ENCODE measurements at places on chromosomes 3 and 15.

DNA sequence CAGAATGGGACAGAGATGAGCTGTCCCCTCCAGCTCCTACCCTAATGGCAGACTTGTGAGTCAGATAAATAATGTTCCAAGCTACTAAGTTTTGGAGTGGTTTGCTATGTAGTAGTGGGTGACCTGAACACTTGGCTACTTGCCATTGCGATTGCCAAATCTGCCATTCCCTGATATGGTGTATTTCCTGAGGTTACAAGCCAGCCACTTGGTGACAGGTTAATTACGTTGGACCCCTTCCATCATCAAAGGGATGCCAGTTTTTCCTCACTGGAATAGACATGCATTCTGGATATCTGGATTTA lies 33.6 kb downstream of the MORF4L1 start:
- no peak for DNase-seq

GRCh38 chr3:152190636-152191183 lies 78.0 kb upstream of the MBNL1 start:
- DNase-seq = no peak

DNA sequence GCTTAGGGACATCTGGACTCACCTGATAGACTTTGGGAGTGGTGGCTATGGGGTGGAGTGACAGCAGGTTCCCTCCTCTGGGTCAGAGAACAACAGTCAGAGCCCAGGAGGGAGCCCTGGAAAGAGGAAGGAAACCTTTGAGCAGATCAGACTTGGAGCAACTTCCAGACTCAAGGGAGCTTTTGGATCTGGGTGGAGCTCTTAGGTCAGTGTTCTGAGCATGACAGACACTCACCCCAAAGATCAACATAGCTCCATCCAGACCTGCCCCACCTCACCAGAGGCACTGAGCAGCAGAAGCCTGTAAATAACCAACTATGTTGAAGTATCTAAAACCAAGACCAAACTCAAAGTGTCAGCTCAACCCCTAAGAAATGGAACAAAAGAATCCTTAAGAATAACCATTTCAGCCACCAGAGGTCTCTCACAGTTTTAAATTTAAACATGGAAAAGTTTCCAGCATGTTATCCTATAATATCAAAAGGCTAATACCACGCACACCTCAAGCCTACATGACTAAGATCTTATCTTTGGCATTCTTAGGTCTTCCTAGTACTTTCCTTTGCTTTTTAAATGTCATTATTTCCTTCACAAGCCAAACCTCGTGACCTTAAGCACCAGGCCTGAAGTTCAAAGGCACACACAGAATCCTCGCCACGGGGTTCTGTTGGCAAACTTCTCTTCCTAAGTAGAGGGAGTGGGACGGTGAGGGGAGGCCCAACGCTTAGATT lies 56.4 kb downstream of the UMPS start:
- no peak for DNase-seq

GRCh38 chr3:171374260-171374659 lies 85.9 kb downstream of the TNIK start:
- DNase-seq = peak; percentile 82

- DNase-seq = no peak
Observed at GRCh38 chr15:69562116-69562515, 109.5 kb downstream of the RPLP1 start.

GRCh38 chr15:72923289-72923688 lies 129.0 kb upstream of the NEO1 start:
- peak; percentile 26 for DNase-seq

DNA sequence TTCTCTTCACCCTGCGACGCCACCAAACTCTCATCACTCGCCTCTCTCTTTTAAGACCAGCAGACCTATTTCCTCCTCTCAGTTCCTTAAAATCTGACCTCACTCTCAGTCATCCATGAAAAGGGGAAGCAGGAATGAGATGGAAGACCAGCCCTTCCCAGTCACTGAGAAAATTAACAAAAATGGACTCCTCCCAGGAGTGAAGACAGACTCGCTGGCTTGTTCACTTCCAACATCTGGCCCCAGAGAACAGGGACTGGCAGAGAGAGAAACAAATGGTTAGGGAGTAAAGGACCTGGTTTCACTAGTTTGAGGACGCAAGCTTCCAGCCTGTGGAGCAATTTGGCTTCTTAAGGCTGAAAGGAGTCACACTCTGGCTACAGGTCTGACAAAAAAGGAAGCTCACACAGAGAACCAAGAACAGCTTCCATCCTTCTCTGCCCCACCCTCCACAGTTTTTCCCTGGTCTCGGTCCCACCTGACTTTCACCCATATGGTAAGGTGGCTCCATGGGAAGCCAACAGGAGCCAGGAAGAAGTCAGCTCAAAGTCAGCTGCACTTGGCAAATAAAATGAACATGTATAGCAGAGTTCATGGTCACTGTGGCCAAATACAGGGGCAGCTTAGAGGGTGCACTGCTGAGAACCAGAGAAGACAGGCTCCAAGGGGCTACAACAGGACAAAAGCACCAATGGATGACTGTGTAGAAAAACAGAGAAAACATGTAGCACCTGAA lies 57.2 kb downstream of the ITGB5 start:
- DNase-seq = no peak

- DNase-seq = no peak
Observed at GRCh38 chr3:38139652-38140051, 1.2 kb downstream of the MYD88 start.

GRCh38 chr3:157543501-157544035 lies 40.4 kb upstream of the VEPH1 start:
- no peak for DNase-seq

DNA sequence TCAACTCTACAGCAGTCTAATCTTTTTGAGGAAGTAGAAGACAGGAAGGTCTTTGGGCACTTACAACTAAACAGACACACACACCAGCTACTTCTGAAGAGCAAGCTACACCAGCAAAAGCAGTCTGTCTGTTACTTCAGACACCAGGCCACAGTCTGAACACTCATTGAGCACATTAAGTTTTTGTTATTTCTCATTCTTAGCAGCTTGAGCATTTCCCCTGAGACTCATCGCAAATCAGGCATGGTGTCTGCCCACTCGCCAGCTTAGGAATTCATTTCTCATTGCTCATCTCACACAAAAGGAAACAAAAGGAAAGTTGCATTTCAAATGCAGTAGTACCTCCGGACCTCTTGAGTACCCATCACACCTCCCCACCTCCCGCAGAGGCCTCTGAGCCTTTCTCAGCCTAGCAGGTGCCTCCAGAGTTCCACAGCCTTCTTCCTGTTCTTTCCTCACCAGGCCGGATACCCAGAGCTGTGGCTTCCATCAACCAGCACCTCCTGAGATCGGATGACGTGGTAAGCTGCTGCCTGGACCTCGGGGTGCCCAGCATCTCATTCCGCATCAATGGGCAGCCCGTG lies 302.0 kb downstream of the RYR3 start:
- DNase-seq = no peak

DNA sequence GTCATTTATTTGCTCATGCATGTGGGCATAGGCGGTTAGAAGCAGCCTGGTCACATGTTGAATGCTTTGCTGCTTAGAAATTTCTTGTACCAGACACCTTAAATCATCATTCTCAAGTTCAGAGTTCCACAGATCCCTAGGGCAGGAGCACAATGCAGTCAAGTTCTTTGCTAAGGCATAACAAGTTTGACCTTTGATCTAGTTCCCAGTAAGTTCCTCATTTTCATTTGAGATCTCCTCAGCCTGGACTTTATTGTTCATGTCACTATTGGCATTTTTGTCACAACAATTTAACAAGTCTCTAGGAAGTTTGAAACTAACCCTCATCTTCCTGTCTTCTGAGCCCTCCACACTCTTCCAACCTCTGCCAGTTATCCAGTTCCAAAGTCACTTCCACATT lies 22.8 kb downstream of the HGD start:
- no peak for DNase-seq

- DNase-seq = peak; percentile 36
Observed at GRCh38 chr3:49554633-49555265, 472 bp downstream of the BSN start.

- no peak for DNase-seq
Observed at GRCh38 chr3:113668015-113668414, 28.4 kb downstream of the USF3 start.

- DNase-seq = peak; percentile 20
Observed at GRCh38 chr3:150589759-150590158, 13.4 kb upstream of the SELENOT start.

GRCh38 chr3:188432802-188433520 lies 279.0 kb downstream of the LPP start:
- no peak for DNase-seq

GRCh38 chr3:71879089-71879488 lies 94.1 kb upstream of the PROK2 start:
- peak; percentile 14 for DNase-seq

GRCh38 chr3:152609891-152610290 lies 225.0 kb upstream of the P2RY1 start:
- DNase-seq = no peak

GRCh38 chr3:57694146-57694545 lies 1.3 kb upstream of the DENND6A start:
- DNase-seq = no peak
